ENCODE measurements at places on chromosomes 7 and 10.

DNA sequence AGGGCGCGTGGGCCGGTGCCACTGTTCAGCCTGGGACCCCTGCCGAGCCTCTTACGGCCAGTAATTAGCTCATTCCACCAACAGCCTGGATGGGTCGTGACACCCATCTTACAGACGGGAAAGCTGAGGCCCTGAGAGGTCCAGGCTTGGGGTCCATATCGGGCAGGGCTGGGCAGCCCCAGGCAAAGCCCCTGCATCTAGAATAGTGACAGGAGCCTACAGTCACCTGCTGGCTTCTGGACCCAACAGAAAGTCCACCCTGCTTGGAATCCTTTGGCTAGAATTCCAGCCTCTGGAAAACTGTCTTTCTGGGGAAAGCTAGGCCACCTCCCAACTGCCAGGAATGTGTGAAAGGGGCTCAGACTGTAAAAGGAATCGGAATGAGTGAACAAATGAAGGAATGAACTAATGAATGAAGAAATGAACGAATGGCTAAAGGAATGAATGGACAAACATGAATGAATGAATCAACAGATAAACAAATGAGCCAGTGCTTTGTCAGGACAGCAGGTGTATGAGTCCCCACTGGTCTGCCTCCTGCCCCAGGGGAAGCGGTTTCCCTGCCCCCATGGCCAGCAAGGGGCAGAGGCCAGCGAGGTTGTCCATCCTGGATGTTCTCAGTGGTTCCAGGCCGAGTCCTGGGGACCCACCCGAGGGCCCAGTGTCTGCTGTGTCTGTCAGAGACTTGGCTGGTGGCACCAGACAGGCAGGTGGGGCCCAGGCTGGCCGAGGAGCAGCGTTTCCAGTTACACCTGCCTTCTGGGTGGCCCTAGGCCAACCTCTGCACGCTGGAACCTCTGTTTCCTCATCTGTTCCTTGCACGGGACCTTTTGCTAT, 24.1 kb upstream of the PDGFA start:
- no peak for DNase-seq

DNA sequence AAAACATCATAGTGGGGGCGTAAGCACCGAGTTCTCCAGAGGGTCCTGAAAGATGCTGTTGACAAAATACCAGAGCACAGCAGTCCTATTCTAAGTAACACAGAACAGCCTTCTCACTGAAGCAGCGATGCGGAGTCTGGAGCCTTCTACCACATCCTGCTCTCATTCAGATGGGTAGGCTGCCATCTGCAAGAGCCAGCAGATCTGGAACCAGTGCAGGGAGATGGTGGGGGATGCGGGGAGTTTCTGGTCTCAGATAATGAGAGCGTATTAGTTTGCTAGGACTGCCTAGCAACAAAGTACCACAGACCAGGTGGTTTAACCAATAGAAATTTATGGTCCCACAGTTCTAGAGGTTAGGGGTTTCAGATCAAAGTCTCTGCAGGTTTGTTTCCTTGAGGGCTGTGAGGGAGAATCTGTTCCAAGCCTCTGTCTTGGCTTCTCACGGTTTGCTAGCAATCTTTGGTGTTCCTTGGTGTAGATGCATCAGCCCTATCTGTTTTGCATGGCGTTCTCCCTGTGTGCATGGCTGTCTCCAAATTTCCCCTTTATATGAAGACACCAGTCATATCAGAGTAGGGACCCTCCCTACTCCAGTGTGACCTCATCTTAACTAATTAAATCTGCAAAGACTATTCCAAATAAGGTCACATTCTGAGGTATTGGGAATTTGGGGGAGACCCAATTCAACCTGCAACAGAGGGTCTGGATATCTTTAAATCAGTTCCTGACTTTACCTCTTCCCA, 52.0 kb upstream of the STEAP1B start:
- DNase-seq = no peak

DNA sequence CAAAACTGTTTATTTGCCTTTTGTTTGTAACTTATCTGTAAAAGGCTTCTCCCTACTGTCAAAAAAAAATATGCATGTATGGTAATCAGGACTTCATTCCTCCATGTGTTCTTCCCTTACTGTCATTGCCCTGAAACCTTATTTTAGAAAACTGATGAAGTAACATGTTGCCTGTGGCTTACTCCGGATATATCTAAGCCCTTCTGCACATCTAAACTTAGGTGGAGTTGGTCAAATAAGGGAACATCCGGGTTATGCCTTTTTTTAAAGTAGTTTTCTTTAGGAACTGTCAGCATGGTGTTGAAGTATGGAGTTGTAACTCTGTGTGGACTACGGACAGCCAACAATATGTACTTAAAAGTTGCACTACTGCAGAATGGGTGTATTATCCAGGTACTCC, 6.2 kb downstream of the SAR1A start:
- DNase-seq = peak; percentile 69

DNA sequence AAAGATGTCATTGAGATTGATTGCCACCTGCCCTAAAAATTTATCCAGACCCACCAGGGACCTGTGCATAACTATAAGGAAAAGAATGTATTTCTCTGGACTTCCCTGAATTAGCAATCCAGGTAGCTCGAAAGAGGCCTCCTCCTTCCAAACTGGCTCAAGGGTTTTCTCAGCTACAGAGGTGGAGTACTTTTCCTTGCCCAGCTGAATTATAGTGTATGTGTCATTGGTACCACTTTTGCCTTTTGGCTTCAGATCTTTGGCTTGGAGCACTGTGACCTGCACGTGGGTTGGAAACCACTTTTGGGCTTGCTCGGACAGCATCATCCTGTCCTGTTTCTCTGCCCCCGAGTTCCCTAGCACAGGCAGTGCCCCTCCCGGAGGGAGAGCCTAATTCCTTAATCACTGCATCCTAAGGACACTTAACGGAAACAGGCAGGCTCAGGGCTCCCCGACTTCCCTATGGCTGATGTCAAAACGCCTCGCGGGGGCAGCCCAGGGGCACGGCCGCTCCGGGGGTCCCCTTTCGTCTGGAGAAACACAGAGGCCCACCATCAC, 825 bp downstream of the RAB11FIP2 start:
- DNase-seq = no peak

GRCh38 chr7:44313016-44313415, 12.4 kb downstream of the CAMK2B start:
- no peak for DNase-seq

DNA sequence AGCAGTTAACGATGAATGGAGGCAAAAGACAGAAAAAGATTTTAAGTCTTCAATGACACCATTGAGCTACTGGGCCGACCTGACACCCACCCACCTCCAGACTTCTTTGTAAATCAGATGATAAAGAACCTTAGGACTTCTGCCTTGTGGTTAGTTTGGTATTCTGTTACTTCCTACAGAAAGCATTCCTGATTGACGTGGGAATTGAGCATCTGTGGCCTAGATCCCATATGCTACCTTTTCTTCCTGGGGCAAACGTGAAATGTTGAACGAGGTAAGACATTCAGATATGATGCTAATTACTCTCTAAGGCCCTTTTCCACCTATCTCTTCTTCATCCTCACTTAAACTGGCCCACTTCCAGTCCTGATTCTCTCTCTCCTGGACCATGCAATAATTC, 10.2 kb downstream of the PRLHR start:
- no peak for DNase-seq

GRCh38 chr7:158270856-158271413, 316.7 kb downstream of the PTPRN2 start:
- no peak for DNase-seq

DNA sequence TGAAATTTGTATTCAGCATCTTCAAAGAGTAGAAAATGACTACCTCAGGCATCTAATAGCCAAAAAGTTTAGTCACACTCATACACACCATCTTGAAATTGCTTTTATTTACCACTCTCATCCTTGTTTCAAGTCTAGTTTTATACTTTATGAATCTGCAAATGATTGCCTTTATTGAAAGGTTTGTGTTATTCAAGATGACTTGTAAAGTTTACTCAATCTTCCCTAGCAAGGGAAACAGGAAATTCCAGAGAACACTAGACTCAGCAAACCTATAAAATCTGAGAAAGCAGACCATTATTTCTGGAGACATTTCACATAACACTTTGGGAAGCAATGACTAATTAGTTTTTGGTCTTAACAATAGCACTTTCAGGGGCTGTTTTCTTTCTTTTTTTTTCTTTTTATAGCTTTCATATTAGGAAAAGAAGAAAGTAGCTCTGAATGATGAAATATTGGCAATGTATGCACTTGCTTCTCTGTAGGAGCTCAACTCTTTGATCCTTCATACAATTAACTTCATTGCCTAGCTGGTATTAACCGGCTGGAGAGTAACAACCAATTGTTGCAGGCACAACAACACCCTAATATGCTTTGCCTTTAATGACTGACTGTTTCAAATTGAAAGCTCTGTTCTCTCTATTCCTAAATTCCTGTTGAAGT, 68.9 kb upstream of the HDAC9 start:
- no peak for DNase-seq

GRCh38 chr10:16742165-16742960, 74.9 kb downstream of the RSU1 start:
- DNase-seq = peak; percentile 38

DNA sequence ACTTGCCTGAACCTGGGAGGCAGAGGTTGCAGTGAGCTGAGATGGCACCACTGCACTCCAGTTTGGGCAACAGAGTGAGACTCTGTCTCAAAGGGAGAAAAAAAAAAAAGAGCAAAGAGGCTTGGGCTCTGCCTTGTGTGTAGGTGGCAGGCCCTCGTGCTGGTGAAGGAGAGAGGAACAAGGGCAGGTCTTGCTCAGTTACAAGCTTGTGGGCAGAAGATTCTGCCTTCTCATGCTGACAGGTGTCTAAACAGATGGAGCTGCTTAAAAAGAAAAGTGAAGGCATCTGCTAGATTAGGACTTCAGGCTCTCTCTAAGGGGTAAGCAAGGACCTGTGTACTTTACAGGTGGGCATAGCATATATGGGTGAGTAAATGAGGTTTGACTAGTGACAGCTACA, 65.5 kb upstream of the TRIM8 start:
- no peak for DNase-seq

DNA sequence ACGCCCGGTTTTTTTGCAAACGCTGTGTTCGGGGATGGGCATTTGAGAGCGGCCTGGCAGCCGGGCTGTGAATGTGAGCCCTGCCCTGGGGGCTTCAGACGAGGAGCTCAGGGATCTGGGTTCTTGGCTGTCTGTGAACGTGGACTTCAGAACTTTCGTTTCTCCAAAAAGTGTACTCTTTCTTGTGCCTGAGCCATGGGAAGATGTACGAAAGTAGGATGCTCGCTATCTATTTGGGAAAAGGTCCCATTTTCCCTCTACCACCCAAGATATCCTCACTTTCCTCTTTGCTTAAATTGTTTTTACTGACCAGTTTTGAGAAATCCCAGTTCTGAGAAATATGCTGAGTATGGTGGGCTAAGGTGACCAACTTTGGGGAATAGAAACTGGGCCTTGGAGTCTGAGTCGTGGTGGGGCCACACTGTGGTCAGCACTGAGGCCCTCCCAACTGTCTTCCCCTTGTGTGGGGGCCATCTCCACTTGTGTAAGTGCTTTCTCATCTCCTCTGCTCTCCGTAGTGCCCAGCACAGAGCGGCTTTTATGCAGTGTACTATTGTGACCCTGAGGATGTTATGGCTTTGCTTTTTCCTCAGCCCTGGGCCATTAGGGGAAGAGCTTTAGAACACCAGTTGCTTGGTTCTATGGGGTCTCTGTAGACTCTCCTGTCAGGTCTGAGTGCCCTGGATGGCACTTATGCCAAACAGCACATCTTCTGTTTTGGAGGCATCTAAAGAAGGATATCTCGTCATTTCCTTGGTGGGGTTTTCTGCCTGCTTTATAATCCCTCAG, 918 bp downstream of the DBNL start:
- DNase-seq = no peak

GRCh38 chr10:56469482-56469881, 108.4 kb upstream of the ZWINT start:
- DNase-seq = no peak

- no peak for DNase-seq
Measured at GRCh38 chr7:2438186-2438585, 34.8 kb downstream of the CHST12 start.

DNA sequence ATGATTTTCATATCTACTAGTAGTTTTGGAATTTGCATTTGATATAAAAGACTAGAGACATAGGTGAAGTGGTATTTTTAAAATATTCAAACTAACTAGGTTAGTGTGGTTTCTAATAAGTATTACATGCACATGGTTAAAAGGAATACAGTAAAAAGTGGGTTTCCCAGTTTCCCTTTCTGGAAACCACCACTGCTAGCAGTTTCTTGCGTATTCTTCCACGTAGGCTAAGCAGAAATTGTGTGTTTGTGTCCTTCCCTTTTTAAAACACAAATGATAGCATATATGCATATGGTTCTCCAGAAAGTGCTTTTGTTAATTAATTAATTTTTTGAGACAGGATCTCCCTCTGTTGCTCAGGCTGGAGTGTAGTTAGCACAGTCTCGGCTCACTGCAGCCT, 15.4 kb downstream of the NRF1 start:
- DNase-seq = no peak

DNA sequence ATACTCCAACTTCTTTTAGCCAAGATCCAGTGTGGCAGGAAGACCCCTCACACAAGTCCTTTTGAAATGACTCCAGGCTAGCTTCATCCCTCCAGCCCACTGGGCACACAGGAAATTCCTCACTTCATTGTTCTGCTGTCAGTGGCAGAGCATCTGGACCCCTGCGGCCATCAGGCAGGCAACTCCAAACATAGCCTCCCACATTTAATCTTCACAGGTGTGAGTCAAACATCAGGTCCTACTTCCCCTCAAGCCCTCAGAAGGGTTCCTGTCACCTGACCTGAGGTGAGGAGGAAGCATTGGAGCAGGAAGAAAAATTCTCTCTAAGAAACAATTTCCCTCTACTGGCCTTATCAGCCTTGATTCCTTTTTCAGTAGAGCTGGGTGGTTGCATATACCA, 51.1 kb upstream of the C1GALT1 start:
- DNase-seq = no peak

GRCh38 chr10:131034451-131034850, 277.1 kb downstream of the TCERG1L start:
- no peak for DNase-seq

- DNase-seq = no peak
Measured at GRCh38 chr10:4850397-4850796, 24.4 kb downstream of the AKR1E2 start.

- no peak for DNase-seq
Measured at GRCh38 chr10:88138319-88138848, 275.0 kb downstream of the PTEN start.

GRCh38 chr7:138784692-138785091, 13.1 kb upstream of the TMEM213 start:
- DNase-seq = no peak

DNA sequence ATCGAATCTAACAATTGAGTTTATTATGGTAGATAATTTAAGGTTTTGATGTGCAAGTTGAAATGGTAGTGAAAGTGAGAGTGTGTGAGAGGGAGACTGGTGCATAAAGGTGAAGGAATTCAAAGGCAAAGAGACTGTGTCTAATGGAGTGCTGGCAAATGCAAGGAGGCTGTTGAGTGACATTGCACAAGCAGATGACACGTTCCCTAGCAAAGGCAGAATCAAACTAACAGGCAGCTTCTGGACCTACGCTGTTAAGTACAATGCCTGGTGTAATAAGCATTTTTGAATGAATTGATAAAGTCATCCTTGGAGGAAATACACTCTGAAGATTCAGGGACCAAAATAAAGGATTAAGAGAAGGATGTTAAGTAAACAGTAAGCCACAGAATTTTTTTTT, 11.7 kb upstream of the GPR141 start:
- DNase-seq = peak; percentile 36

All from AML-193 (cell line).